Activated naive CD8-positive, alpha-beta T cell treated with anti-CD3 and anti-CD28 coated beads, Interleukin-2, amount 10 ng/mL, durations not matched to agents 7 days and 5 days (primary cell): ENCODE measurements at places on chromosomes 13 and 19.
A peak's percentile ranks its signal among the peaks of the same experiment; 100 is the strongest.

DNA sequence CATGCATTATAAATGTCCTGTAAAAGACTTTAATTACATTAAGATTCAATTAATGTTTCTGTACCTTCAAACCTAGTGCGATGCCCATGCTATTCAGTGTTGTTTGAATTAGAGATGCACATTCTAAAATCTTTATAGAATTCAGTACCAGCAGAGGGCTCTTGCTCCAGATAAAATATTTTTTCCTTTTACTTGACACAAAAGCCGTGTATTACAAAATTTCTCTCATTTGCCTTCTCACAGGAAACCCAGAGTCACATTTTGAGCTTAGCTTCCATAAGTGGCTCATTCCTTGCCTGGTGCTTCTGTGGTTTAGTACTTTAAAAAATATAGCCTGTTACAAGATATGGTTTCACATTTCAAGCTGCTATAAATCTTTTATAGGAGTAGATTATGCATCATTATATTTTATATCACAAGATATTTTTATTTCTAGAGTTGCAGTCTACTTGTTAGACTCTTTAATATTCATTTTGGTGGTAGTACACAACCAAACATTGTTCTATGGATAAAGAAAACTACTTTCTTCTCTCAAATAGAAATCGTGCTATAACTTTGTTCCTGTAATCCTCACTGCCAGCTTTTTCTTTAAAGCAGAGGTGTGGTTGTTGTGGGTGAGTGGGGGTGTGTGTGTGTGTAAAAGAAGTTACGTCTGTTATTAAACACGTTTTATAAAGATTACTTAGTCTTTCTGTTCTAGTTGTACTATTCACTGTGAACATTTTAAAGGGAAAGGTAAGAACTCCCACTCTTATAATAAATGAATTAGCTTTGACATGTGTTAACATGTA lies 101.4 kb downstream of the RNF17 start:
- no peak for DNase-seq

GRCh38 chr13:45683701-45684100 lies 18.4 kb upstream of the CBY2 start:
- DNase-seq = no peak

DNA sequence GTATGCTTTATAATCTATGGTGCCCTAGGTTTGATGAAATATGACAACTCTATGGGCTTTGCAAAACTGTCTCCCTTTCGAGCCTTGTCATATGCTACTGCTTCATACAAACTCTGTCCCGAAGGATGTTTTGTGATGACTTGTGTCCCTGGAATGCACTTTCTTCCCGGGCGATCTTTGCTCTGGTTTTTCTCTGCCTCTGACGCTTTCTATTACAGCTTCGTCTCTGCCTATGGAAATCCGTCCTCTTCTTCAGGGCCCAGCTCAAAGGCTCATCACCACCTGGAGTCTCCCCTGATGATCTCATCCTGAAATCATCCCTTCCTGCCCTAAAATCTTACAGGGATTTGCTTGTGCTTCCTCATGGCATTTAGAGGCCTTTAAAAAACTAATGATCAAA lies 191.5 kb upstream of the KL start:
- DNase-seq = no peak

DNA sequence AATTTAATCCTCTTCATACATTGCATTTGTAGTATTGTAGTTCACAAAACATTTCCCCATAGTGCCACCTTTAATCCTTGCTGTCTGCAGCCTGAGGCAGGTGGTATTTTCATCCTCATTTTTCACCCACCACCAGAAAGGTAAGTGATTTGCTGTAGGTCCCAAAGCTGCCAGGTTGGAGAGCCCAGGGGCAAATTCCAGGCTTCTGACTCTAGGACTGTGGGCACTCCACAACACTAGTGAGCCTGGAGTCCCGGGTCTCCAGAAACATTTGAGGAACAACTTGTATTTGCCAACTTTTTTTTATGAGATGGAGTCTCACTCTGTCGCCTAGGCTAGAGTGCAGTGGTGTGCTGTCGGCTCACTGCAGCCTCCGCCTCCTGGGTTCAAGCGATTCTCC lies 6.2 kb downstream of the ILF3 start:
- DNase-seq = no peak

GRCh38 chr19:17351815-17352435 lies 14.6 kb downstream of the GTPBP3 start:
- DNase-seq = no peak

DNA sequence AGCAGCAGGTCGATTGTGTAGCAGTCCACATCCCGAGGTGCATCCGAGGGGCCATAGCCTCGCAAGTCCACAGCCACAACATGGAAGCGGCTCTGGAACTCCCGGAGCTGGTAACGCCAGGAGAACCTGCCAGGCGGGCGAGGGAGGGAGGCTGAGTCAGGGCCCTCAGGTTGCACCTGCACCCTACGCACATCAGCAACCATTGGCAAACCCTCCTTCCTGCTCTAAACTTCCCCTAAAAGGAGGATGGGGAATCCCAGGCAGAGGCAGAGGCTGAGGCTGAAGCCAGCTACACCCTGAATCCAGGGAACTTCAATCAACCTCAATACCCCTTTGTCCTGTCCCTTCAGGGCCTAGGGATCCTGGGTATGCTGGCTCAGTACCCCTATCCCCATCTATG lies 977 bp downstream of the EPHX3 start:
- DNase-seq = no peak

DNA sequence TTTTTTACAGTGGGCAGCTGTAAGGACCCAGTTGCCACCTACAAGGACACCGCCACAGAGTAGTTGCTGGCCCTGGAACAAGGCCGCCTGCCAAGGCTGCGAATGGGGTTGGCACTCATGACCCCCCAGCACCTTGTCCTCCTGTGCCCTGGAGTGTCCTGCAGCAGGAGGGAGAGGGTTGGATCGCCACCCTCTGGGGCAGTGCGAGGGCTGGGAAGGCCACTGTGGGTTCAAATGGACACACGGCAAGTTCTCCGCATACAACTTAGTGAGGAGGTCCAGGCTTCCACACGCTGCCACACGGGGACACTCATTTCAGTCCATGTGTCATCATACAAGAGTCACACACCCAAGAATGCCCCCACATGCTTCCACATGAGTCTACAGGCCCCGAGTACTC lies 978 bp downstream of the KLK8 start:
- no peak for DNase-seq

DNA sequence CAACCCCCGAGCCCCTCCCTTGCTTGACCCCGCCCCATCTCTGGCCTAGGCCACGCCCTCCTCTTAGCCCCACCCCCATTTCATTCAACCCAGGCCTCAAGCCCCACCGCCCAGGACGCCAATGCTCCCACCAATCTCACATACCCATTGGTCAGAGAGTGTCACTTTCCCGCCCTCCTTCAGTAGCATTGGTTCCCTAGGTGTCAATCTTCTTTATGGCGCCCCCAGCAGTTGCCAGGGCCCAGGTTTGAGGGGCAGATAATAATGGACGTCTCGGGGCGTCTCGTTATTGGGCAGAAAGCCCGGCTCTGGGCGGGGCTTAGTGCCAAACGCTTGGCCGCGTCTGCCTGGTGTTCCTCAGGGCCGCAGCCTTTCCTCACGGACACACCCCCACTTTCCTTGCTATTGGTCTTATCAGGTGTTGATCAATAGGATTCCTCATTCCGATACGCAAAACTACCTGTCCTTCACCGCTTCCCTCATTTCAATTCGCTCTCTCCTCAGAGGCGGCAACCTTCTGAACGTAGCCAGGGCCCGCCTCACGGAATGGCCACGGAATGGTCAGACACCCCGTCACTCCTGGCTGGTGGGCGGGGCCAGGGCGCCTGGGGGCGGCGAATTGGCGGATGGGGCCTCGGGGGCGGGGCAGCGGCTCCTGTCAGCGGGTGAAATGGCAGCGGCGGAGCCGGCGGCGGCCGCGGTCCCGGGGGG lies at the start of gene EVI5L:
TSS of gene EVI5L (plus strand) at position 658 of the 711 bp plus-strand sequence. CDS start 16,325 bp downstream, outside the sequence.
- peak; percentile 100 for DNase-seq

- no peak for DNase-seq
Observed at GRCh38 chr19:12984143-12984627, 11.1 kb upstream of the NFIX start.

GRCh38 chr13:75400775-75401174 lies 81.2 kb downstream of the TBC1D4 start:
- no peak for DNase-seq

DNA sequence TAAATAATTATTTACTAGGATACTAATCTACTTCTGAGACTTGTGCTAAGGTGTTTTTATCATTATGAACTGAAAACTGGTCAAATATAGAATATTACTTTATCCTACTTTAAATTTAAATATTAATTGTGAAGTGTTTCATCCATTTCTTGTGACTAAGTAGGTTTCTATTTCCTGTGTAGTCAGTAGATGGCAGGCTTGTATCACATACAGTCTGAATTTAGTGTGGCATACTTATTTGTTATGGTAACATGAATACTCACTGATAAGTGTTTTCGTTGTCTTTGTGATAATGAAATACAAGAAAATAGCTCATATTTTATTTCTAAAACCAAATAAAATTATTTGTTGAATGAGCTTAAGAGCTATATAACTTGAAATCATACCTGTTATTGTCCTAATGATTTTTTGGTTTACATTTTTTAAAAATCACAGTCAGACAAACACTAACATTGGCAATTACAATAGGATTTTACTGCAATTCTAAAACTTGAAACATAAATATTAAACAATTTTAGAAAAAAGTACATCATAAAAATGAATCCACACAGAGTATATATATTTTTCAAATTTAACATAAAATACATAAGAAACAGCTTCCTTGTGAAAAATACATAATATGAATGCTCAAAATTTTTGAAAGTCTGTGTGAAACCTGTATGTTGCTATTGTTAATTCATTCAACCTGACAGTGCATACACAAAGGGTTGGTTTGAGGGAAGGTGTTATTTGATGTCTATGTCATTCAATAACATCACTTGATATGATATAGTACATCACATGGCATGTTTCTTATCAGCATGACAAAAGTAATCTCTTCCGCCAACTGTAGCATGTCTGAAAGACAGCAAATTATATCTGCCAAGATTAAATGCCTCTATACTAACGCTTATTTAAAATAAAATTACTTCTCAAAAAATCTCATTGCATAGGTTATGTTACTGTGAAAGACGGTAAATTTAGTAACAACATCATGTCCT lies 904.8 kb upstream of the PCDH20 start:
- no peak for DNase-seq

DNA sequence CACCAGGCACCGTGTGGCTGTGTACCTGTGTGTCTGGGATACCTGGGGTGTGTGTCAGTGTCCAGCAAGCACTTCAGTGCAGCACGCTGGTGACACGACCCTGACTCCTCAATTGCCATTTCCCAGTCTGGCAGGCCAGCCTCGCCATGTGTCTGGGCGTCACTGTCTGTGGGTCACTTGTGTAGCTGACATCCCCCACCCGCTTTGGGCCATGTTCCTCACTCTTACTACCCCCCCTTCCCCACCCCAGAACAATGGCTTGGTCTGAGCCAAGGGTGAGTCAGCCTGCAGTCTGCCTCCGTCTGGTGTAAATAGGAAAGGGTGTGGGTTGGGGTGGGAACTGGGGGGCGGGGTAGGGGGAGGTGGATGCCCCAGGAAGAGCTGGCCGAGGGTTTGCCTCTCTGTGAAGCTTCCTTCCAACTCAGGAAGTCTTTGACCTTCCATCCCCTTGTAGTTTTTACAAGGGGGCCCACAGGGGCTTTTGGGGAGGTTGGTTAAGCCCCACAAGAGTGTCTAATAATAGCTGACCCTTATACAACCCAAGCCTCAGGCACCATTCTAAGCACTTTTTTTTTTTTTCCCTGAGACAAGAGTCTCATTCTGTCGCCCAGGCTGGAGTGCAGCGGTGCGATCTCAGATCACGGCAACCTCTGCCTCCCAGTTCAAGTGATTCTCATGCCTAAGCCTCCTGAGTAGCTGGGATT lies 17.6 kb downstream of the NOVA2 start:
- DNase-seq = no peak

DNA sequence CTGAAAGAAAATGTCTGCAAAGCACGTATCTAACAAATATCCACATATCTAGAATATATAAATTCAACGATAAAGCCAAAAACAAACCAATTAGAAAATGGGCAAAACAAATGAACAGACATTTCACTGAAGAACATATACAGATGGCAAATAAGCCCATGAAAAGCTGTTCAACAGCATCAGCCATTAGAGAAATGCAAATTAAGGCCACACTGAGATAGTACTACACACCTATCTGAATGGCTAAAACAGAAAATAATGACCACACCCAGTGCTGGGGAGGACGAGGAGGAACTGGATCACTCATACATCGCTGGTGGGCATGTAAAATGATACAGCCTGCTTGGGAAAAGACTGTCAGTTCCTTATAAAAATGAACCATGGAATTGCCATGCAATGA lies 32.0 kb downstream of the PDCD5 start:
- no peak for DNase-seq

DNA sequence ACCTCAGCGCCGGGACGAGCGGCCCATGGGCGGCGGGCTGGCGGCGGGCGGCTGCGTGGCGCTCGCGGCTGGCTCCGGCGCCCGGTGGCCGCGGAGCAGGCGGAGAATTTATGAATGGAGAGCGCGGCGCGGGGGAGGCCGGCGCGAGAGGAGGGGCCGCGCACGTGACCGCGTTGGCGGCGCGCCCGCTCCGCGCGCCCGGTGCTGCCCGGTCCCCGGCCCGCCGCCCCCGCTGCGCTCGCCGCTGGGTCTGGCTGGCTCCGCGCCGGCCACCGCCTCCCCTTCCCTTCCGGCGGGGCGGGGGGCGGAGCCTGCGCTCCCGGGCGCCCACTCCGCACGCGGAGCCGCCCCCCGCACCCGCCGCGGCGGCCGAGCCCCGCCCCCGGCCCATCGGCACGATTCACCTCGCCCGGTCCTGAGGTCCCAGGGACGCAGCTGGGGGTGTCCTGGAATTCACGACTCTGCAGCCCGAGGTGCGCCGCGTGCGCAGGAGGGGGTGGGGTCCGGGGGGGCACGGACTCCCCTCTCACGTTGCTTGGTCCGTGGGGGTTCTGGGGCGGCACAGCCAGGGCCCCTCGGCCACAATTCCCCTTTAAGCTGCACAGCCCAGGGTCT lies at the start of gene CBARP:
TSS of gene CBARP (minus strand) at position 252 of the 615 bp plus-strand sequence. CDS start 1,905 bp downstream, outside the sequence.
- peak; percentile 57 for DNase-seq

GRCh38 chr13:31965361-31966066 lies 66.1 kb upstream of the FRY start:
- DNase-seq = no peak

DNA sequence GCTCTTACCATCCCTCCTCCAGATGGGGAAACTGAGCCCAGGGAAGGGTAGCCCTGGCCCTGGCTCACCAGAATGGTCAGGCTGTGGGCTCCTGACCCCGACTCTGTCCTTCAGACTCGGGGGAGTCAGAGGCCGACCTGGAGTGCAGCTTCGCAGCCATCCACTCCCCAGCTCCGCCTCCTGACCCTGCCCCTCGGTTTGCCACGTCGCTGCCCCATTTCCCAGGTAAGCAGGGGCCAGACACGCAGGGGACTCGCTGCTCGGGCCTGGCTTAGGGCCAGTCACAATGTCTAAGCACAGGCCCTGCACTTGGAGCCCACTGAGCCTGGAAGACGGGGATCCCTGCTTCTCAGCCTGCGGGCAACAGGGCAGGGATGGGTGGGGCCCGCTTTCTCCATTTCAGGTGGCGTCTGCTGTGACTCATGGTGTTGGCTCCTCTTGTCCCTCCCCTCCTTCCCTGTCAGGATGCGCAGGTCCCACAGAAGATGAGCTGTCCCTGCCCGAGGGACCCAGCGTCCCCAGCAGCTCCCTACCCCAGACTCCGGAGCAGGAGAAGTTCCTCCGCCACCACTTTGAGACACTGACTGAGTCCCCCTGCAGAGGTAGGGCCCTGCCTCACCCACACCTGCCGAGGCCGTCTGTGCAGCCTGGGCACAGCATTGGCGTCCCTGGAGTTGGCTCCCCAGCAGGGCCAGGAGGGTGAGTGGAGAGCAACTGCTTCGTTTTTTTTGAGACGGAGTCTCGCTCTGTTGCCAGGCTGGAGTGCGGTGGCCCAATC lies 9.2 kb upstream of the OVOL3 start:
- DNase-seq = no peak

GRCh38 chr13:64845110-64845509 lies 2385.0 kb downstream of the PCDH9 start:
- DNase-seq = no peak
